ENCODE measurements at places on chromosomes 11 and 22.

- no peak for DNase-seq
Measured at GRCh38 chr22:43783777-43784176, 28.3 kb downstream of the EFCAB6 start.

DNA sequence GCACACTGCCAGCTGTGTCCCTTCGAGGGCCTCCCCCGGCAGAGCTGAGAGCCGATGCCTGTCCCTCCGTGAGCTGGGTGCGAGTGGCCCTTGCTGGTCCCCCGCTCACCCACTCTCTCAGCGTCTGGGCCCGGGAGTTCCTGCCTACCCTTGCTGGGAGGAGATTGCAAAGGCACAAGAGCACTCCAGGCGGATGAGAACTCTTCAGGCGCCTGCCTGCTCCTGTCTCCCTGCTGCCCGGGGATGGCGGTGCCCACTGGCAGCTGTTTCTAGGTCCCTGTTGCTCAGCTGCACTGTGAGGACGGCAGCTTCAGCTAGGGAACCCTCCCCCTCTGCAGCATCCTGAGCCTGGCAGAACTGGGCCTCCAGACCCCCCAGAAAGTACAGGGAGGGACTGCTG, 61.1 kb downstream of the FLRT1 start:
- no peak for DNase-seq

GRCh38 chr11:117691218-117691514, 105.8 kb downstream of the DSCAML1 start:
- no peak for DNase-seq

GRCh38 chr11:63682066-63683021, 1.0 kb downstream of the RTN3 start:
- DNase-seq: no peak

DNA sequence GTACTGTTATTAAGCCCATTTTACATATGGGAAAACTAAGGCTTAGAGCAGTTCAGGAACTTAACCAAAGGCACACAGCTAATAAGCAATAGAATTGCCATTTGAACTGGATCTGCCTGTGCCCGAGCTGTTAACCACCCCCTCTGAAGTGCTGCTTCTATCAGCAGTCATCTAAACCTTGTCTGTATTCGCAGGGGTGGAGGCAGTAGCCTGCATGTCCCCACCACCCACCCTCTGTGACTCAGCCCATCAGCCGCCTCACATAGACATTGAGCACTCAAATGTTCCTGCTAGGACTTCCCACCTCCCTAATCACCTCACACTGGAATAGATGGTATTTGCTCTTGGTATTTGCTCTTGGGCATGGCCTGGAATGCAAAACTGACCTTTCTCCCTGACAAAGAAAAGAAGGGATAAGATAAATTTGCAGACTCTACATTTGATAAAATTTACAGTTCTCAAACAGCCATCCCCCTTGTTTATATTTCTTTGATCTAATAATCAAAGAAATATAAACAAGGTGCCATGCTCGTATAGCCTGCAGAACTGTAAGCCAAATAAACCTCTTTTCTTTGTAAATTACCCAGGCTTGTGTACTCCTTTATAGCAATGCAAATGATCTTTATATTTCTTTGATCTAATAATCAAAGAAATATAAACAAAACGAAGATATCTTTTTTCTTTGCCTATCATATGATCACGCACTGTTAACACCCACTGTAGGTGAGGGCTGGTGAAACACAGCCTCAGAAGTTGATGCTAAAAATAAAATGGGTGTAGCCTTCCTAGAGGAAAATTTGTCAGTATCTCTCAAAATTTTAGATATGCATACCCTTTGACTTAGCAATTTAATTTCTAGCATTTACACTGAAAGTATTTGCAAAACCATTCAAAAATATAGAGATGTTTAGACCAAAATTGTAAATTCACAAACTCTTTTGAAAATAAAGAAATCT, 15.9 kb downstream of the DKK3 start:
- no peak for DNase-seq

DNA sequence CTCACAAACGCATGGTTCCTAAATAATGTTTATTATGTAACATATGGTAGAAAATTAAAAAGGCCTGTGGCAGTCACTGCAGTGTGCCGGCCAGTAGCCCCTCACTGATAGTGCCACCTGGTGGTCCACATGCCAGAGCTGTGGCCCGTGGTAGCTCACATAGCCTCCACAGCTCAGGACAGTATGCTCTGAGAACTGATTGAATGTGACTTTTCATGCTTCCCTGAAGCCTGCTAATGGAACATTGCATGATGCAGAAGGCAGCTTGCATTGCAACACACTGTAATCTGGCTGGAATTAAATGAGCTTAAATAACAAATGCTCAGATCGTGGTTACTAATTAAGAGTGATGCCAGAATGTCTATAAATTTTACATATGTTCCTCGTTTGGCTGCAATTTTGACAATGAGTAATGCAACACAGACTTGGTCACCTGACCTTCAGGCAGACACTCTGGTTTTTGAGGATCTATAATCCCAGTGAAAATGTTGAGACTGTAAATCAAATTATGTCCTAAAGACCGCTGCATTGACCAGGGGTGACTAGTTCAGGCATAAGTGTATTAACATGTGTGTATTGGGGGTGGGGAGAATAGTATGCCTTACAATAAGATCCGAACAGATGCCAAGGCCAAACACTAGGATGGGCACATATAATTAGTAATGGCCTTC, 566.4 kb downstream of the METTL15 start:
- no peak for DNase-seq

DNA sequence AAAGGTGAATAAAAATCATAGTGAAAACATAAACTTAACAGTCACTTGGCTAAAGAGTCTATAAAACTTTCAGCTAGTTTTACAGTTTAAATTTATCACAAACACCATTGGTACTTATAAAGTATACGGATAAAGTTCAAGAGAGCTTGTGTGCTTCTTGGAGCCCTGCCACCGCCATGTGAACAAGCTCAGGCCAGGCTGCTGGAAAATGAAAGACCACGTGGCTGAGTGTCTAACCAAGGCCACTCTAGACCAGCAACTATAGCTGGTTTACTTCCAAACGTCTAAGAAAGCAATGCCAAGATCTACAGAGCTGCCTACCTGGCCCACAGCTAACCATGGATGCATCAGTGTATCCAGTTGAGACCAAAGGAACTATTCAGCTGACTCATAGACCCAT, 66.3 kb upstream of the API5 start:
- DNase-seq: no peak

- DNase-seq: no peak
Measured at GRCh38 chr11:119155733-119156492, 7.1 kb downstream of the ABCG4 start.

GRCh38 chr22:44547371-44547770, 49.3 kb upstream of the RTL6 start:
- DNase-seq: no peak

DNA sequence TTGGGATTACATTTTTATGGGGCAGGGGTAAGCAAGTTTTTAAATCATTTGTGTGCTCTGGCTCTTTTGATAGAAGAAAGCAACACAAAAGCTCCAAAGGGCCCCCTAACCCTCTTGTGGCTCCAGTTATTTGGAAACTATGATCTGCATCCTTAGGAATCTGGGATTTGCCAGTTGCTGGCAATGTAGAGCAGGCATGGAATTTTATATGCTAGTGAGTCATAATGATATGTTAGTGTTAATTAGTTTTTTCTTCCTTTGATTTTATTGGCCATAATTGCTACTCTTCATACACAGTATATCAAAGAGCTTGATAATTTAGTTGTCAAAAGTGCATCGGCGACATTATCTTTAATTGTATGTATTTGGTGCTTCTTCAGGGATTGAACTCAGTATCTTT, 10.1 kb downstream of the RAG1 start:
- peak; percentile 25 for DNase-seq

- DNase-seq: no peak
Measured at GRCh38 chr11:64092111-64092760, 56.5 kb downstream of the FLRT1 start.

DNA sequence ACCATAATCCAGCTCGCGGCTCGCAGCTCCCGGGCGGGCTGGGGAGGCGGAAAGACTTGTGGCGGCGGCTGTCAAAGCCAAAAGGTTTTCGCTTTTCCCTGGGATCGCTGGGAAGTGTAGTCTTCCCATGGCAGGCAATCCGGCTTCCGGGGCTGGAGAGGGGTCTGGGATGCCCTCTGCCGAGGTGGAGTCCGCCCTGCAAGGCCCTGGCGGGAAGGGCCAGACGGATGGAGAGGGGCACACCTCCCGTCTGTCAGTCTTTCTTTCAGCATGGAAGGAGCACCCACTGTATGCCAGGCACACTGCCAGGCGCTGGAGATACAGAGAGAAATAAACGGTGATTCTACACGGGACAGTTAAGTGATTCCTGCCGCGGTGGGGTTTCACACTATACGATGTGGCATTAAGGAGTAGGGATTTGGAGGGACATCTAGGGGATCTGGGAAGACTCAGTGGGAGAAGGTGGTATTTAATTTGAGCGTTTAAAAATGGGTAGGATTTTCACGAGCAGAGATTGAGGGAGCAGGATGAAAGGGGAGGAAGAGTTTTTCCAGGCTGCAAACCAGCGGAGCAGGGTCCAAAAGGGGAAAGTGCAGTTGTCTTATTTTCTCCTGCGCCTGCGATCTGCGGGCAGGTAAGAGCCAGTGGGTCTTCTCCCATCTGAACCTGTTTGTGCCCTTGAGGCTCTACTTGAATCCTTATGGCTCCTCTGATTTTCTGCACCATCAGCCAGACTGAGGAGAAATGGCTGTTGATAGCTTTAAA, at the start of gene BACE1:
Gene BACE1, minus strand, starts transcription at position 60 of the 765 bp plus-strand sequence. CDS start 461 bp downstream, outside the sequence.
- DNase-seq: peak; percentile 83
